ENCODE measurements at places on chromosomes 5 and 9. TPM values are rescaled to one million over a fixed set of nuclear protein-coding genes. Genes with fewer than 3 reads are reported as not detected.

Gene LIFR
- 0.23 TPM for total RNA-seq

Gene HTR1A
- not detected for total RNA-seq

Gene SH3PXD2B
- total RNA-seq, result 0.38 TPM

Gene PCDHA9
- total RNA-seq, result not detected

Gene LHFPL2
- total RNA-seq, result 2.7 TPM

Gene UBAP1
- 36.3 TPM for total RNA-seq

Gene CCDC112
- 5.9 TPM for total RNA-seq

Gene CKMT2
- not detected for total RNA-seq

Gene CMYA5
- total RNA-seq, result 0.17 TPM

- no peak overlapping the region for H3K4me3 ChIP-seq
- no peak overlapping the region for H3K27ac ChIP-seq
- DNase-seq, result no peak
- no peaks in the 10 kb centered on the region for H3K27me3 ChIP-seq
These were observed 152.8 kb upstream of the IFNE start for GRCh38 chr9:21634951-21635350.

DNA sequence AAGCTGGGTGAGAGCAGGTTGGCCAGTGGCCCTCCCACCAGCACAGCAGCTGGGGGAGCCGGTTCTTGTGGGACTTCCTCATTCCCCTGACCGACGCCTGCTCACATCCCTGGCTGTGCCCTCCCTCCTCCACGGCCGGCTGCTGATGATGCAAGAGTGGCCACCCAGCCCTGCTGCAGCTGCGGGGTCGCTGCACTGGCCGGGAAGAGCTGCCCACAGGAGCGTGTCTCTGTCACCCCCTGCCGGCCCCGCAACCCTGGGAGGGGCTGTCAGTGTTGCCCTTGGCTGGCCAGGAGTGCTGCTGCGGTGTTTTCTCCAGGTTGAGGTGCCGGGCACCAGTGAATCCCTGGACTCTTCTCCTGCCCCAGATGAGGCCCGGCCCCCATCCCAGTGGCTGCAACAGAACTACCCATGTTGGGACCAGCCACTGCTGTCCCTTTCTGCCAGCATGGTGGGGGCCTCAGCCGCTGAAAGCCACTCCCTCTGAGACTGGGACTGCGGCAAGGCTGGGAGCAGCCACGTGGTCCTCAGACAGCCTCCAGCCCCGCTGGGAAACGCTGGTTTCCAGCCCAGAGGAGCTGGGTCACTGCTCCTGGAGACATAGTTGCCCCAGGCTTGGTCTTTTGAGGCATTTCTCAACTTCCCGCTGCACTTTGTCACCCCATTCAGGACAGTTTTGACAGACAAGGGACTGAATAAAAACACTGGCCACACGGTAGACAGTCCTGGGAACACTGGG, 739 bp downstream of the CARD9 start:
- H3K36me3 ChIP-seq, result no peaks in the 10 kb centered on the region
- H3K27me3 ChIP-seq, result no peaks in the 10 kb centered on the region
- DNase-seq, result no peak
- no peak overlapping the region for H3K27ac ChIP-seq

DNA sequence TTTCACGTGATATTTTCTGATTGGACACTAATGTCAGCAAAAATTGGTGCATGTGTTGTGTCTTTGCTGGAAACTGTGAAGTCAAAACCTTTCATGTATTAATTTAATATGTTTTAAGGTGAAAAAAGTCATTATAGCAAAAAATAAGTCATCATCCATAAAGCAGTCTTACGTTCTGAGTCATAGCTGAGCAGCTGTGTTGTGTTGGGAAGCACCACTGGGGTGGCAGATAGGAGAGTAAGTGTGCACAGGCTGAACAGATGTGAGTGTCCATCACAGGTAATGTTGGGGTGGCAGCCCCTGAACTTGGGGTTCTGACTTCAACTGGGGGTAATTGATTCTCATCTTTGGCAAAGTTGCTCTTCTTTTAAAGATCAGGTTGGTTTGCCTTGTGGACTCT, 156.8 kb downstream of the NXNL2 start:
- no peaks in the 10 kb centered on the region for H3K4me1 ChIP-seq
- no peak for DNase-seq
- no peaks in the 10 kb centered on the region for H3K36me3 ChIP-seq
- no peak overlapping the region for H3K27ac ChIP-seq
- H3K27me3 ChIP-seq, result no peaks in the 10 kb centered on the region
- H3K4me3 ChIP-seq, result no peak overlapping the region

DNA sequence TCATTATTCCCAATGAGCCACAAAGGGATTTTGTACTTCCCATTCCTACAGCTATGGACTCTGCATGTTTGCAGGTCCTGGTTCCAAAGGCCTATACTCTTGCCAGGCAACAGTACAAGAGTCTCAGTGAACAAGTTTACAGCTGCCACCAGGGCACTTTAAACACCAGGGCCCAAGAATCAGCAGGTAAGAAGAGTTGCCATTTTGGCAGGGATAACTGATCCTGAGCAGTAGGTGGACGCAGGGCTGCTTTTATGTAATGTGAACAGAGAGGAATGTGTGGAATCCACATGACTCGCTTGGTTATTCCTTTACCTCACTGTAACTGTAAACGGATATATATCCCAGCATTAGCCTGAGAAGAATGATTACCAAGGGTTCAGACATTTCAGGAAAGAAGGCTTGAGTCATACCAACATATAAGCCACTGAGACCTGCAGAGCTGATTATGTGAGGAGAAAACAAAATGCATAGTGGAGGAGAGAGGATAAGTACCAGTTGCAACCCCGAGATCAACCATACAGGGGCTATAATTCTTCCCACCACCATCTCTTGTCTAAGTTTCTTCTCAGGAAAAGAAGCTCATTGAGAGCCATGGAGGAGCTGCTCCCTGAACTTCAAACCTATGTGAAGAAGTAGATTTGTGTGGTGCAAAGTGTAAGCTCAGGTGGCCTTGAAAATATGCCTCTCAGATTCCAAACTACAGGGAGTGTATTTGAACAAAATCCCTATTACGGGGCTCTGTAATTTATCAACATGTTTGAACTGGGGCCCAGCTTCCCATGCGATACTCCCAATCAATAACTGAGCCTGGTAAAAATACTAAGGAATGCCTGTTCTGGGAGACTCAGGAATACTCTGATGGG, 24.6 kb downstream of the RAPGEF6 start:
- H3K36me3 ChIP-seq, result no peaks in the 10 kb centered on the region
- no peak overlapping the region for H3K4me3 ChIP-seq

GRCh38 chr5:56323505-56323904, 90.4 kb upstream of the ANKRD55 start:
- peaks cover 41% of the 10 kb centered on the region for H3K4me1 ChIP-seq
- H3K36me3 ChIP-seq, result no peaks in the 10 kb centered on the region
- no peak overlapping the region for H3K4me3 ChIP-seq

- no peak overlapping the region for H3K27ac ChIP-seq
- DNase-seq, result no peak
- H3K27me3 ChIP-seq, result no peaks in the 10 kb centered on the region
- no peaks in the 10 kb centered on the region for H3K36me3 ChIP-seq
- no peaks in the 10 kb centered on the region for H3K4me1 ChIP-seq
- H3K4me3 ChIP-seq, result no peak overlapping the region
These were observed 65.9 kb downstream of the DEPDC1B start for GRCh38 chr5:60634051-60634450.

DNA sequence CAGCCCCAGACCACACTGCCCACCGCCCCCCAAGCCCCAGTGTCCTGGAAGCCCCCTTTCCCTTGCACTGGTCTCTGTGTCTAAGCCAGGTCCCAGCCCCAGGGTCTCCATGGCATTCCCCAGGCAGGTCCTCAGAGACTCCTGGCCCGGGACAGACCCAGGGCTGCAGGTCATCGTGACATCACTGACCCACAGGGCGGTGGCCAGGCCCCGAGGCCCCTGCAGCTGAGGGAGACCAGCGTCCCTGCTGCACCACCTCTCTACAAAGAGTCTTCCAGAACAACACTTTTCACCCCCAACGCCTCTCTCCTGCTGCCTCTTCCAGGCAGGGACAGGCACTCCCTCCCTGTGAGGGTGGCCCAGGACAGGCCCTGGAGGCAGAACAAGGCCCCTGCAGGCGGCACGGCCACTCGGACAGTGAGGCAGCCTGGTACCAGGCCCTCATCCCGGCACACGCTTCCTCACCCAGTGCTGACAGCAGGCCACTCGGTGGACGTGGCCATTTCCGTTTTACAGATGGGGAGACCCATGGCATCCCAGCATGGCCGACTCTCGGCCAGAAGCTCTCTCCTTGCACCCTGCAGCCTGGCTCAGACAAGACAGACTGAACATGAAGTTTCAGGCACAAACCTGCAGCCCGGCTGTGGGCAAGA, 136.4 kb downstream of the ADAMTS2 start:
- DNase-seq, result no peak
- no peaks in the 10 kb centered on the region for H3K4me1 ChIP-seq
- no peaks in the 10 kb centered on the region for H3K36me3 ChIP-seq

DNA sequence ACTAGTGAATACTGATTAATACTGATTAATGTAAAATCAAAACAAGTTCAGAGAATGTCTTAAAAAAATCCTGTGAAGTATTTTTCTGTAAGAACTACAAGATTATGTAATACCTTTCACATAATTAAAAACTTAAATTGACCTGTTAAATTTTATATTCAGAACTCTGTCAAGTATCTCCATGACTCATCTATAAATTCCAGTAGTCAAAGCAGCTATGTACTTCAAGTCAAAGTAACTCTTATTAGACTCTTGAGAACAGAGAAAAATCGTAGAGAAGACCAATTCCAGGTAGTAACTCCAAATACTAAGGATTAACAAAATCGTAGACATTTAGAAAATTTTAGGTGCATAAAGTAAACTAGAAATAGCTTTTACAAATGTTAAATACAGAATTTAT, 77.1 kb downstream of the HOMER1 start:
- DNase-seq, result no peak
- H3K4me1 ChIP-seq, result no peaks in the 10 kb centered on the region
- no peaks in the 10 kb centered on the region for H3K36me3 ChIP-seq
- no peak overlapping the region for H3K27ac ChIP-seq
- no peak overlapping the region for H3K4me3 ChIP-seq

- H3K4me1 ChIP-seq, result no peaks in the 10 kb centered on the region
- no peaks in the 10 kb centered on the region for H3K27me3 ChIP-seq
- H3K27ac ChIP-seq, result no peak overlapping the region
- H3K4me3 ChIP-seq, result no peak overlapping the region
- no peak for DNase-seq
These were observed 273.5 kb downstream of the NR2F1-AS1 start for GRCh38 chr5:93307557-93307956.

- H3K36me3 ChIP-seq, result no peaks in the 10 kb centered on the region
- no peak overlapping the region for H3K27ac ChIP-seq
- no peak overlapping the region for H3K4me3 ChIP-seq
- no peaks in the 10 kb centered on the region for H3K27me3 ChIP-seq
- no peak for DNase-seq
- no peaks in the 10 kb centered on the region for H3K4me1 ChIP-seq
These were observed 75.1 kb downstream of the MRPS27 start for GRCh38 chr5:72244862-72245371.

- DNase-seq, result no peak
- H3K36me3 ChIP-seq, result no peaks in the 10 kb centered on the region
- no peak overlapping the region for H3K4me3 ChIP-seq
- no peaks in the 10 kb centered on the region for H3K27me3 ChIP-seq
- H3K27ac ChIP-seq, result peak overlapping the region; percentile 100
These were observed 2.4 kb upstream of the CHD1 start for GRCh38 chr5:98930972-98931762.

DNA sequence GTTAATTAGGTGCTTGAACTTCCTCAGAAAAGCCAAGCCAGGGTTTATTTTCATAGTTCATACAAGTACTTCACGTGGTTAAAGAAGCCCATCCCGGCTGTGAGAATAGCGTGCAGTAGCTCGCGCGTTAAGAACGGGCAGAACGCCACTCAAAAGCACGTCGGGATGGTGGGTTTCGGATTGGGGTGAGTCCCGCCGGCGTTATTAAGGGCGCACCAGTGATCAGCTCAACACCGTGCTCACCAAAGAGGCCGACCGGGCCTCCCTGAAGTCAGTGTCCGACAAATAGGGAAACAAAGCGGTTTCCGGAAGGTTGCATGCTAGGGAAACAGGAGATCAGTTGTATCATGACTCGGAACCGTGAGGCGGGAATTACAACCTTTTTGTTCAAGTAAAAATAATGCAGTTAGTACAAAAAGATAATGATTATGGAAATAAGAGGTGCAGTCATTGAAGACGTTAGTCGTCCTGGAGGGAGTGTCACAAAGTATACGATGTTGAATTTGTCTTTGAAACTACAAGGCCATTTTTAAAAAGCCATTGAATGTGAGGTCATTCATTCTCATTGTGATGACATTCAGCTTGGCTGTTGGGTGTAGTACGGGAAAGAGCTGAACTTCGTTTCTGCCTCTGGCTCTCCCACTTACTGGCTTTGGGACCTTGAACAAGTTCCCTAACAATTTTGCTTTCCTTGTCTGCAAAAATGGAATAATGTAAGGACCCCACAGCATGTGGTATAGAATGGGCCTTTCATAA, 992 bp downstream of the SETD9 start:
- no peak for DNase-seq
- no peaks in the 10 kb centered on the region for H3K36me3 ChIP-seq
- H3K4me3 ChIP-seq, result peak overlapping the region; percentile 97
- H3K27me3 ChIP-seq, result no peaks in the 10 kb centered on the region
- peaks cover 15% of the 10 kb centered on the region for H3K4me1 ChIP-seq

DNA sequence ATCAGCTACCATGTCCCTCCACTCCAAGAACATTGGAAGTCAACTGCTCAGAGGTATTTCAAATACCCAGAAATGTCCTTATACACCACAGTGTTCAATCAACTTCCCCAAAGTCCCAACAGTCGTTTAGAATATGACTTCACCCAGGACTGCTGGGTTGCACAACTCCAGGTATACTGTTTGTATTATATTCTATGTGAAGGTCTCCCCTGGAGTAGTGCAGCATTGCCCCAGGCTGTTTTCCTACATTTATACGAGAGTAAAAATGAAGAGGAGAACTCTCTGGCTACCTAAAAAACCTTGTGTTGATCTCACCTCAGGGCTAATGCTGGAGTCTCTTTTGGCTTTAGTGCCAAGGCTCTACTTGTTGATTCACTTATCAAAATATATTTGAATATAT, 183.6 kb upstream of the MAP3K1 start:
- no peak for DNase-seq
- H3K36me3 ChIP-seq, result no peaks in the 10 kb centered on the region
- no peaks in the 10 kb centered on the region for H3K4me1 ChIP-seq
- no peak overlapping the region for H3K27ac ChIP-seq

GRCh38 chr9:129816501-129817435, 7.2 kb downstream of the TOR1A start:
- H3K4me1 ChIP-seq, result no peaks in the 10 kb centered on the region
- H3K27me3 ChIP-seq, result no peaks in the 10 kb centered on the region
- no peak overlapping the region for H3K27ac ChIP-seq
- no peak for DNase-seq

Data from CD4-positive, alpha-beta memory T cell (primary cell).